Right ventricle myocardium inferior (tissue), 1 donor: ENCODE measurements at places on chromosomes 3 and 15.

GRCh38 chr3:120114981-120115380 lies 20.7 kb upstream of the GSK3B start:
- no peak for DNase-seq

- no peak for DNase-seq
Measured at GRCh38 chr15:94079968-94080367, 151.4 kb upstream of the MCTP2 start.

- DNase-seq: no peak
Measured at GRCh38 chr3:85790445-85791030, 831.7 kb downstream of the CADM2 start.

DNA sequence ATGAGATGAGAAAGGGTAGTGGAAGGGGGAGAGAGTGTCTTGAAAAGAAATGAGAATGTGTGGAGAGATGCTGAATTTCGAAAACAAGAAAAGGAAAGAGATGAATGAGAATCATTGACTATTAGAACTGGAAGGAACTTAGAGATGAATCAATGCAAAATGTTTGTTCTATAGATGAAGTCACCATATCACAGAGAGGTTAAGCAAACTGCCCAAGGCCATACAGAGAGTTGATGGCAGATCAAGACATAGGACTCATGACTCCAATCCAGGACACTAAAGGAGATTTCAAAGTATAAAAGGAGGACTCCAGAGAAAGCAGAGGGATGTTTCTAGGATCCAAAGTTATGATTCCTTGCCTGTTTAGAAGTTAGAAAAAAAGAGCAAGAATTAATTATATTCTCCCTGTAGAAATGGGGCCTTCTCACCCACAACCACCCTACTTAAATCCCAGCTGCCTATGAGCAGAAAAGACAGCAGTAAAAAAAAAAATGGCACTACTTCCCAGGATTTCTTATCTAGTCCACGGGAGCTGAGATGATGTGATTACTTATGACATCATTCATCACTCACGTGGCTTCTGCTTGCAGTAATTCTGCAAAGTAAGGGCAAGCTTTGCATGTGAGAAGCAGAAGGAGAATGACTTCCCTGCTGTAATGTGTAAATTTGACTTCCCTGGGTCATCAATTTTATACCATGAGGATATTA lies 210.8 kb upstream of the MRPL3 start:
- DNase-seq: no peak

- peak; percentile 84 for DNase-seq
Measured at GRCh38 chr15:45162771-45163507, 24.8 kb downstream of the SHF start.
